ENCODE measurements at places on chromosomes 5 and 9.

DNA sequence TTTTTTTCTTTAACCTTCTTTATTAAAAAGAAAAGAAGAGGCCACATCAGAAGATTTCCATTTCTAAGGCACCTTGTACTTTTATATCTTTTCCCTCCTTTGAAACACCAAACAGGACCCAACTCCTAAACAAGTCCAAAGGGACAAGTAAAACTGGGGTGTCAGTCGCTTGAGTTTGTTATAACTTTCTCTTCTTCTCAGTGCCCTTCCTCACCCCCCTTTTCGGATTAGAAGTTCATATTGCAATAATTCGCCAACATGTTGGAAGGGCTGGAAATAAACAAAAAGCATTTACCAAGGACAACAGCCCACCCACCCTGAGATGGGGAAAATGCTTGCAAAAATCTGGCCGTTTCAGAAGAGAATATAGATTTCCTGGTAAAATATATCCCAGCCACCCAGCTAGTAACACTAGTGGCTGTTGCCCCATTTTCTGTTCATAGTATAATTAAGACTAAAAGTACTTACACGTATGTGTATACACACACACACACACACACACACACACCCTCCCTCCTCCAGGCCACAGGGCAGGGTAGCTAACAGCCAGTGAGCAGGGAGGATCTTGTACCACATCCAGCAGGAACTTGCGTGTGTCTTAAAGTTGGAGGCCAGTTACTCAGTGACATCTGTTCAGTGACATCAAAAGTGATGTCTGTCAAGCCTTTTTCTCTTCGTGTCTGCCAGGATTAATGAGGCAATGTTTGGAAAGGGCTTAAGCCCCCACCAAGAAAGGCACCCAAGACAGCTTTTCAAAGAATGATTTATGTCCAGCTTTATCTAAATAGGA, 149.1 kb upstream of the KLF4 start:
- DNase-seq = peak; percentile 77

DNA sequence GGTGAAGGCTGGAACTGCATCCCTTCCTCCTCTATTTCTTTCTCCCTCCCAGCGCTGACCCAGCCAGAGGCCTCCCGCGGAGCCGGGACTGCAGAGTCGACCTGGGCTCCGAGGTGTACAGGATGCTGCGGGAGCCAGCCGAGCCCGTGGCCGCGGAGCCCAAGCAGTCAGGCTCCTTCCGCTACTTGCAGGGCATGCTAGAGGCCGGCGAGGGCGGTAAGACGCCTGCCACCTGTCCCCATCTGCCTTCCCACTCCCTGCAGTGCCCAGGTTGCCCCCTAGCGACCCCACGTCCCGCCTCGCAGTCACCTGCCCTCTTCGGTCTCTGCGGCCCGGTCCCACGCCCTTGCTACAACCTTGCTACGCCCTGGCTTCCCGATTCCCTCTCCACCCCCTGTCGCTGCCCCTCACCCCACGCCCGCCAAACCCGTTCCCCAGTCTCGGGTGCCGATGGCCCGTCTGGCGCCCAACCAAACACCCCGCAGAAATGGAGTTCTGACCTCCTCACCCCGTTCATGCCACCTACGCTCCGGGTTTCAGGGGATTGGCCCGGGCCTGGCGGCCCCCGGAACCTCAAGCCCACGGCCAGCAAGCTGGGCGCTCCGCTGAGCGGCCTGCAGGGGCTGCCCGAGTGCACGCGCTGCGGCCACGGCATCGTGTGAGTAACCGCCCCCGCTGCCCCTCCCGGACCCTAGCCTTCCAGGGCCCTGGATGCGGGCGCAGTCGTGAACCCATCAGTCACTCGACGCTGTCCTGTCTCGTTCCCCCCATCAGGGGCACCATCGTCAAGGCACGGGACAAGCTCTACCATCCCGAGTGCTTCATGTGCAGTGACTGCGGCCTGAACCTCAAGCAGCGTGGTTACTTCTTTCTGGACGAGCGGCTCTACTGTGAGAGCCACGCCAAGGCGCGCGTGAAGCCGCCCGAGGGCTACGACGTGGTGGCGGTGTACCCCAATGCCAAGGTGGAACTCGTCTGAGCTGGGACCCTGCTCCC, 14.1 kb downstream of the PDLIM4 start:
- DNase-seq = no peak

DNA sequence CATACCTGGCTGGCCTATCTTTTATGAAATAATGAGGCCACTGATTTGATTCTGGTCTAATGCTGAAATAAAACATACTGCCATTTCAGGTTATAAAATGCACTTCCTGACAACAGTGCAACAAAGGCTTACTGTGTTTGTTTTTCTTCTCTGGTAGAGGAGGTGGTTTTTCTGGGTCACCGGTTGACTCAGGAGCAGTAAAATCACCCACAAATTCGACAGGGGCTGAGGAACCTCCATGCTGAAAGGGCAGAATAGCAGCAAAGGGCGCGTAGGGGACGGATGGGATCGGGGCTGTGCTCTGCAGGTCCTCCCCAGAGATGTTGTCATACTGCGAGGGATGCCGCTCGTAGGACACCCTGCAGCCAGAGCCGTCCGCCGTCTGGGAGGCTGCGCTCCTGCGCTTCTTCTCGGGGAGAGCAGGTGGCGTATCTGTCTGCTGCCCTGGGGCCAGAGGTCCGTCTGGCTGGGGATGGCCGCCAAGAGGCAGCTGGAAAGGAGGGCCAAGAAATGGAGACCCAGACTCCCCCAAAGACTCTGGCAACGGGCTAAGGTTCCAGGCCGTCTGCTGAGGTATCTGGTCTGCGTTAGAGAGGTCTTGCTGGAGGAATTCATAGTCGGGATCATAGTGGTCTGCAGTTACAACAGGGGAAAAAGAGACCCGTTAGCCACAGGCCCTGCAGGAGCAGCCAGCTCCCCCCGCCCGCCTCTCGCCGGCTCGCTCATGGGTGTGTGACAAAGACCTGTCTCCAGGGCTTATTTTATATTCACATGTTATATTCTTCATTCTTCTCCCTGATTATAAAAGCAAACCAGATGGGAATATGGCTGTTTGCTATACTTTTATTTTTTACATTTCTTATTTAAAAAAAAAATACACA, 80.7 kb downstream of the PRRT1B start:
- DNase-seq = peak; percentile 17

DNA sequence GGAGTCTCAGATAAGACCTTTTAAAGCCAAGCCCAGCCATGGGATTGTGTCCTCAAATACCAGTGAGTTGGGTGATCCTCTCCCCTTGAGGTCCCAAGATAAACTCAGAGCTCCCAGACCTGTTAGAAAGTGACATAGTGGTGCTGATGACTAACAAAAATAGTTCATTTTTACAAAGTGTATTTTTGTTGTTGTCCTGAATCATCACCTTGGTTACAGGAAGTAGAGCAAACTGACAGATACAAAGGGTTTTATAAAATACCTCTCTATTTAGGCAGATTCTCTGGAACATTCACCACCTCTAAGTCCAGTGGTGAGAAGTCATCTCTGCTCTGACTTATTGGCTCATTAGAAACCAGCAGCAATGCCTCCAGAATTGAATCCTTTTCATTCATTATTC, 259.3 kb downstream of the CEMIP2 start:
- no peak for DNase-seq

DNA sequence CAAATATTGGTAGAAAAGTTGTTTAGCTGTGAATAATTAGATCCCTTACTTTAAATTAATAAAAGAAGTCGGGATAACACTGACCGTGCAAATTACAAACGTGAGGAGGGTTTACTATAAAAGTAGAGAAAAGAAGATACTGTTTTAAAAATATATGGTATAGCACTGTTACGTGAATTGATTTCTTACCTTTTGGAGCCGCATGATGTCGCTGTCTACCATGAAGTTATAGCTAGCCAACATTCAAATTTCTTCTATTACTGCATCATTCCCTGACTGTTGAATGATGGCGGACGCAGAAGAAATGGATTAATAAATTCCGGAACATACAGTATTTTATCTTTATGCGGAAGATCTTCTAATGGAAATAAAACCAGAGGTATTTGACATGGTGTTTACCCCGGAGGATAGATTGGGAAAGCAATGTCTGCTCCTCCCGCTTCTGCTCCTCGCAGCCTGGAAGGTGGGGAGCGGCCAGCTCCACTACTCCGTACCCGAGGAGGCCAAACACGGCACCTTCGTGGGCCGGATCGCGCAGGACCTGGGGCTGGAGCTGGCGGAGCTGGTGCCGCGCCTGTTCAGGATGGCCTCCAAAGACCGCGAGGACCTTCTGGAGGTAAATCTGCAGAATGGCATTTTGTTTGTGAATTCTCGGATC, at the start of gene PCDHA6:
TSS of gene PCDHA6 (plus strand) at position 257 of the 658 bp plus-strand sequence. CDS start at position 389, 132 bp downstream.
- DNase-seq = no peak

GRCh38 chr5:107365320-107366109, 305.2 kb downstream of the EFNA5 start:
- no peak for DNase-seq

GRCh38 chr9:74096420-74096819, 400.7 kb upstream of the RORB start:
- no peak for DNase-seq

GRCh38 chr5:111229221-111229835, 5.1 kb downstream of the CAMK4 start:
- no peak for DNase-seq

DNA sequence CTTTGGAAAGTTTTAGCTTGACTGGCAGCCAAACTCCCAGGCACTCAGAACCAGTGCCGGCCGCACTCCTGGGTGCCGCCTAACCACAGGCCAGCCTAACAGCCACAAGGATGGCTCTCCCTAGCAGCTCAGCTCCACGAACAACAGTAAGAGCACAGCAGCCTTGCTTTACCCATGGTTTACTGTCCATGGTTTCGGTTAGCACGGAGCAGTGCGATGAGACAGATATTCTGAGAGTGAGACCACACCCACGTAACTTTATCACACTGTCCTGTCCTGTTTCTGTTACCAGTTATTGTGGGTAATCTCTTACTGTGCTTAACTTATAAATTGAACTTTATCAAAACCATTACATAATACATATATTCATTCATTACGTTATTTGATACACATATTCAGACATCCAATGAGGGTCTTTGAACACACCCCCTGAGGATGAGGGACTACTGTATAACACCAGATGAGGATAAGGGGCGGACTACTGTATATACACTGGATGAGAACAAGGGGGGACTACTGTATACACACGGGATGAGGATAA, 12.4 kb downstream of the CLPTM1L start:
- DNase-seq = no peak

GRCh38 chr9:107737987-107738743, 248.6 kb upstream of the KLF4 start:
- peak; percentile 95 for DNase-seq

DNA sequence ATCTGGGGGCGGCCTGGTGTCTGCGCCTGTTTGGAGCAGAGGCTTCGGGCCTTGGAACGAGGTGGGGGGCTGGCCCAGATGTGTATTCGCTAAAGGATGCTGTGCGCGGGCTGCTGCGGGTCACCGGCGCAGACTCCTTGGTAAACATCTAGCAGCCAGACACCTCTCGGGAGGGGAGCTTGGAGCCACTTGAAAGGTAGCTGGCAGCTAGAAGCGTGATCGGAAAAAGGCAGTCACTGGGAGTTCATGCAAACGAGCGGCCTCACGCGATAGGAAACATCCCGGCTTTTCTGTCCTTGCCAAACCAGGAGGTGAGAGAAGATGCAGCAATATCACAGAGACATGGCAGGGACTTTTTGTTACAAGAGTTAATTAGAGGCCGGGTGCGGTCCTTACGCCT, 8.1 kb downstream of the LAMC3 start:
- DNase-seq = no peak

GRCh38 chr9:37152365-37152764, 32.0 kb downstream of the ZCCHC7 start:
- DNase-seq = no peak

GRCh38 chr5:84260140-84260539, 124.5 kb downstream of the EDIL3 start:
- no peak for DNase-seq

GRCh38 chr5:71939452-71940230, 167.6 kb upstream of the MAP1B start:
- no peak for DNase-seq

DNA sequence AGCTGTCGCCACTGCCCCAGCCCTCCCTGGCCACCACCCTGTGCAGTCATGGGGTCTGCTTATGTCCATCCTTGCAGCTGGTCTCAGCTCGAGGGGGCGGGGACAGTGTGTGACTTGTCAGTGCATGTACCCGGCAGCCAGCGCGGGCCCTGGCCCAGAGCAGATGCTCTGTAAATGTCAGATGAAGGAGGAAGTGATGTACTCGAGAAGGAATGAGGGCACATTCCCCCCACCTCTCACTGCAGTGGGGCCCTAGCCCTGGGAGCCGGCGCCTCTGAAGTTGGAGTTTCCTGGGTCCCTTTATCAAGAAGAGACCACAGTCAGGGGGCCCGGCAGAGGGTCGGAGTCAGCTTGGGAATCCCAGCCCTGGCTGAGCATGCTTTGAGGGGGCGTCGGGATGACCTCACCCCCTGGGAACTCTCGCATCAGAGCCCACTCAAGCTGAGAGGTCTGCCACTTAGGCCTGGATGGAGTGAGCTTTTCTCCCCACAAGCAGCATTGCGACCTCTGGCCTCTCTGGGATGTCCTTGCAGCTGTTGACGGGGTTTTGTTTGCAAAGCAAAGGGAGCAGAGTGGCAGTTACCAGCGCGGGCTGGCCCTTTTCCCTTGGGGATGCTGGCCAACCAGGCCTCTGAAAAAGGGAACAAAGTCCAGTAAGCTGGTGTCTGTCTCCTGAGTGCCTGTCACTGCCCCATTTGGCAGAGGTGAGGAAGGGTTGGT, 19.0 kb downstream of the NEURL1B start:
- DNase-seq = peak; percentile 94

DNA sequence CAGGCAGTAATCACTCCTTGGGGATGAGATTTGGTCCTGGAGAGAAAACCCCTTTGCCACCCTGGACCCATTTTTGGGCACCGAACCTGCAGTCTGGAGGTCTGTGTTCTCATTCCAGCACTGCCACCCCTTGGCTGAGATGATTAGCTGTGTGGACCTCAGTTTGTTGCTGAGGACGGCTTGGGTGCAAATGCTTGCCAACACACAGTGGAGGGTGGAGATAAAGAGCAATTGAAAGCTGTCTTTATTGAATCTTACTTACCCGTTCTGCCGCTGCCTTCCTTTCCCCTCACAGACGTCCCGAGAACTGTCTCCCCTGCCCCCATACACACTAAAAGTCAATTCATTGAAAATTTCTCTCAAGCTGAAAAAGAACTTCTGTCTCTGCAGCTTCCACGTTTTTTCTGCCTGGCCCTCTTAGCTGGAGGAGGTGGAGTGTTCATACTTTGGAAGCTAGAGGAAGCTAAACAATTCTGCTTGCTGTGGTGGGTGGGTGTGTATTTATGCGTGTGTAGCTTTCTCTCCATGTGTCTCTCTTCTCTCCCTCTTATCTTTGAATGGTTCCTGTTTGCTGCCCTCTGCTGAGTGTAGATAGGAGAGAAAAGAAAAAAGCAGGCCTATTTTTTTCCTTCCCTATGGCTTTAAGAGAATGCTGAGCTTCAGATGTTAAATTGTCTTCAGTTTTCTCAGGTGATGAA, 6.6 kb downstream of the GALNT10 start:
- DNase-seq = peak; percentile 87
